ENCODE measurements at places on chromosomes 5 and 9.

DNA sequence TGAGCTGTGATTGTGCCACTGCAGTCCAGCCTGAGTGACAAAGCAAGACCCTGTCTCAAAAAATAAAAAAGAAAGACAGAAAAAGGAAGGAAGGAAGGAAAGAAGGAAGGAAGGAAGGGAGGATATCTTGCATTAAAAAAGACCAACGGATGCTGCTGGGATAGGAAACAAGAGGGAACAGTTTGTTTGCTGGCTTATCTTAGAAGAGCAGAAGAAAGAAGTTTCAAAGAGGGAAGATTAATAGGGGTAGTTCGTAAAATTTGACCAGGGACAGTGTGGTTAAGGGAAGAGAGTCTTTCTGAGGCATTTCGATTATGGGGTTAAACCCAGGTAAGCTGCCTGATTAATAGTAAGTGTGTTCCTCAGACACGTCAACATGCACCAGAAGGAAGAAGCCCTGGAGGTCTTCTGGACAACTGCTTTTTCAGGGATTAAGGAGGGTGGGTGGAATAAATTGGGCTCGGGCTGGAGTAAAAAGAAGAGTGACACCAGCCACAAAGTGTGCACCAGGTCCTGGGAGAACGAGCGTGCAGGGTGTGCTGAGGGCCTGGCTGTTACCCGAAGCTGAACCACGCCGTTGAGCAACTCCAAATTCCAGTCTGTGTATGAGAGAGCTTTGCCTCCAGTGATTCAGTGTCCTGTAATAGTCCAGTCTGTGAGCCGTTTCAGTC, 24.8 kb downstream of the FYB1 start:
- DNase-seq: no peak

GRCh38 chr9:28270156-28270555, 696.9 kb upstream of the C9orf72 start:
- no peak for DNase-seq

- DNase-seq: no peak
Measured at GRCh38 chr9:87594194-87594593, 96.5 kb downstream of the DAPK1 start.

- no peak for DNase-seq
Measured at GRCh38 chr9:86994231-86994630, 46.9 kb upstream of the GAS1 start.

- no peak for DNase-seq
Measured at GRCh38 chr9:93020771-93021670, 37.5 kb upstream of the SUSD3 start.

GRCh38 chr5:69276422-69277174, 41.9 kb downstream of the CDK7 start:
- DNase-seq: no peak

- no peak for DNase-seq
Measured at GRCh38 chr5:115455301-115455707, 89.3 kb downstream of the FEM1C start.

- no peak for DNase-seq
Measured at GRCh38 chr5:113381791-113382190, 53.0 kb downstream of the TSSK1B start.

DNA sequence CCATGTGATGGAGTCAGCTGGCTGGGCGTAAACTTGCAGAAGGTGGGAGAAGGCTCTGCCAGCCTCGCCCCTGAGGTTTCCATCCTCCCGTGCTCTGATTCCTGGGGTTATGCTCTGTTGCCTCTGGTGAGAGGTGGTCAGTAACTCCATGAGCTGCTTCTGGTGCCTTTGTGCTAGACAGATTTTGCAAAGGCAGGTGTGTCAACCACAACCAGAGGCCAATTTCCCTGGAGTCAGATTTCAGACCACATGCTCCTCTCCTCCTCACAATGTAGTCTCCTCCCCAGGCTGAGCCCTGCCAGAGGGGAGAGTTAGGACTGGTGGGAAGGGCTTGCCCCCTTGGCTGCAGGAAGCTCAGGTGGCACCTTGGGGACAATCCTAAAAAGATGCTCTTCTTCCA, 38.8 kb upstream of the TENT4A start:
- DNase-seq: no peak

DNA sequence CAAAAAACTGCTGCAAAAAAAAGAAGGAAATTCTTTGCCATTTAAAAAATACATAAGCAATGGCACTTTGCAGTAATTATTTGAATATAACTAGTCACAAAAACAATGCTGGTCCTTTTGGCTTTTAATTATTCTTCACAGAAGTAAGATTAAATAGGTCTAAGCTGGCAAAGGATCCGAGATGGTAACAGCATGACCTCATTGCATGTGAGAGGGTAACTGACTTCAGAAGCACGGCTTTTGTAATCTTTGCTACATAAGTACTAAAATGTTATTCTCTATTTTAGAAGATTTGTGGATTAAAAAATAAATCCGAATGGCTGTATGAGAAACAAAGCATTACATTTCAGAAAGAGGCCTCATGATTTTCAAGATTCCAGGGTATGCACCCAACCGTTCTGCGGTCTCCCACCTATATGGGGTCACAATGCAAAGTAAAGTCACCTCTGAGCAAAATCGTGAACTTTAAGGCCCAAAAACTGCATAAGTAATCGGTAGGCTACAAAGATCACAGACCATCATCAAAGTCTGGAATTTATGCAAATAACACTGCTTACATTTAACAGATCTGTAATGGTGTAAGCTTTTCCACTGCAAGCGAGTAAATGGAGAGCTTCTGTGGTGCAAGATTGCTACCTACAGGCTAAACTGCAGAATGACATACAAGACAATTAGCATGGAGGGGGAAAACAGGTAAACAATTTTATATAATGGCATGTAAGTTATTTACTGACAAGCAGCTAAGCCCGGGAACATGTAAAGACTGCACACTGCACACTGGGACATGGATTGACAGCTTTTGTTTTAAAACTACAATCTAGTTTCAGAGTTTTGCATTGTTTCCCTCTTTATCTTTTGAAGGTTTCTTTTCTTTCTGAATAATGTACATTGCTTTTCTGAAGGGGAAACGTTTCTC, 231.6 kb downstream of the SLF1 start:
- DNase-seq: peak; percentile 61

GRCh38 chr5:3230941-3231340, 364.7 kb upstream of the IRX1 start:
- no peak for DNase-seq

- DNase-seq: no peak
Measured at GRCh38 chr9:125467116-125467740, 205.6 kb downstream of the GAPVD1 start.

GRCh38 chr5:54859316-54859715, 126.1 kb downstream of the ESM1 start:
- DNase-seq: no peak

Data from NCI-H1048 (cell line).